ENCODE measurements at places on chromosomes 2 and 18.

DNA sequence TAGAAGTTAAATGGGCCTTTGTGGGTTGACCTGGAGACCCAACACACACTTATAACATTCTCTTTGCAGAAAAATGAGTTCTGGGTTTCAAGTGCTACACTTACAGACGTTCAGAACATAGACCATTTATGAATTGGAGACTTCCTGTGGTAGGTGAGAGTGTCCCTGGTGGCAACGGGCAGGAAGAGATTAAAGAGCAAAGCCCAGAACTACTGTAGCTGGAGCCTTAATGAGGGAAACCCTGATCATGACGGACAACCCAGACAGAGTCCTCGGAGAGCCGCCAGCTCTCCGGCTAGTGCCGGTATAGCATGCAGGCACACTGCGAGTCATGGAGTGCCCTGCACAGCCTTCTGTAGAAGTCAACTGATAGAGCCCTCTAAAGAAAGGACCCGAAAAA is 44.5 kb upstream of the RMDN2 start:
- no peak for DNase-seq

GRCh38 chr2:232211743-232212686 is 166.5 kb upstream of the ALPP start:
- DNase-seq: no peak

GRCh38 chr18:76980663-76981395 is 151.8 kb downstream of the MBP start:
- DNase-seq: no peak

DNA sequence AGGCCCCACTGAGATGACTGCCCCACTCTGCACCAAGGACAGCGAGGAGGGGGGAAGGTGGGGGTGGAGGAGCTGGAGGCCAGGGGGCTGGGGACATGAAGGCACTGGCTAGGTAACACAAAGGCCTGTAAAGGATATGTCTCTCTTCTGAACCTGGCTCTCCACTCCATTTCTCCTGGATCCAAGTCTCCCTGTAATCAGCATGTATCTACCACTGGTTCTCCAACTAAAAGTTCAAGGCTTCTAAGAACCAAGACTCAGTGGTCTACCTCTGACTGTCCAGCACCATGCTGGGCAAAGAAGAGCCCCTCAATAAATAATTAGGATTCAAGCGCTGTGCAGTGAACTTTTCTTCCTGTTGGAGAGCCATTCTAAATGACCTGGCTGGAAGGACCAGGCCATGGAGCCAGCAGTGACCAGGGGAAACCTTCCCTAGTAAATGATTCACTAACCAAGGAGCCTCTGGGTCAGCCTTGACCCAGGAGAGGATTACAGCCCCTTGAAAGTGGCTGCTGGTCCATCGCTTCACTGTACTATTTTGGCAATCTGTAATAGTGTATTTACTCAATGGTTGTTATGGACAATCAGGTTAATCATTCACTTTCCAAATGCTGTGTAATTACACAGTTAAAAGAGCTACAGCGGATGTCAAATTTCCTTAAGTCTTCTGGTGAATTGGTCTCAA is 73.2 kb downstream of the BCL11A start:
- no peak for DNase-seq

Measured in GM12864 (cell line).